ENCODE measurements at places on chromosomes 2 and 18.

- DNase-seq, result no peak
These were observed 135.5 kb upstream of the CREB1 start for GRCh38 chr2:207394203-207394781.

GRCh38 chr2:57881998-57882888, 164.4 kb upstream of the VRK2 start:
- DNase-seq, result peak; percentile 13

DNA sequence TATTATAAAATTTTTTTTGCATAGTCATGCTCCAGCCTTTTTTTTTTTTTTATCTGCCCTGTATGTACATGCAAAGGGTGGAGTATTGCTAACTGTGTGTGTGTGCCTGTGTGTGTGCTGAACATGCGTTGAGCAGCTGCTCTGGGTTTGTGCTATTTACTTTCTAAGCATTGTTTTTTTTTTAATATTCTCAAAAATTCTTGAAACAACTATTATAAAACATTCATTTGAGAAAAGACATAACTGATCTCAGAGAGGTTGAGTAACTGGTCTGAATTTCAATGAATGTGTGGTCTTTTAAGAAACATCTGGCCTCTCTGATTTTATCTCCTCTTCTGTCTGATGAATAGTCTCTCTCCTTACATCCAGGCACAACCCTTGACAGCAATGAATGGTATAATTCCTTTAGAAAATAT, 366.0 kb upstream of the SLC14A2 start:
- peak; percentile 45 for DNase-seq

DNA sequence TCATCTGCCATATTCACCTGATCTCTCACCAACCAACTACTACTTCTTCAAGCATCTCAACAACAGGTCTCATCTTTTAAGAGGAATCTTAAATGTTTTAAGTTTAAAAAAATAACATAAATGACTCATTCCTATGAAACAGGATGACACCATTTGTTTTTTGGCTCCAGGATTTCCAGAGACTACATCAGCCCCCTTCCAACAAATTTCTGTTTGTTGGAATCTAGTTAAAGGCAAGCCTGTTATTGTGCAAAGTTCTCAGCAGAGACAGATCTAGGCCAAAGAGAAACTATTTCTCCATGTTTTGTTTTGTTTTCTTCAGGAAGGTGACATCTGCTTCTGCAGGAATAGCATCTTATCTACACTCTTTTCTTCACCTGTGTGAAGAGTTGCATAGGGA, 204.8 kb upstream of the SH3BP4 start:
- no peak for DNase-seq

GRCh38 chr2:218026676-218027425, 24.1 kb upstream of the TNS1 start:
- DNase-seq, result no peak

DNA sequence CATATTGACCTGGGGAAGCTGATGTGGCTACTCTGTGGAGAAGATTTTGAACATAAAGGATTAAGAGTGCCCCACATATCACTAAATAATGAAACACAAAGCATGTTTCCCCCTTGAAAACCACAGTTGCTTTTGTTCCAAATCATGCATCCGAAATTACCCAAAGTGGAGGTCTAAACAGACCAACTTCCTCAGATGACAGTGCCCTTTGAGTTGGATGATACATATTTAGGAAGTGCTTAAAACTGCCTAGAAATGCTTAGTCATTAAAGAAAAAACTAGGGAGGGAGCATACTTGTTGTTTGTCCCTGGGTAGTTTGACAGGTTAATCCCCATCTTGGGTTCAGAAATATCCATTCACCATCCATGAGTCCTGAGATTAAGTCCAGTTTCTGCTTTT, 1070.3 kb downstream of the SUCLG1 start:
- DNase-seq, result no peak

GRCh38 chr2:117557626-117558025, 256.9 kb upstream of the DDX18 start:
- DNase-seq, result no peak

DNA sequence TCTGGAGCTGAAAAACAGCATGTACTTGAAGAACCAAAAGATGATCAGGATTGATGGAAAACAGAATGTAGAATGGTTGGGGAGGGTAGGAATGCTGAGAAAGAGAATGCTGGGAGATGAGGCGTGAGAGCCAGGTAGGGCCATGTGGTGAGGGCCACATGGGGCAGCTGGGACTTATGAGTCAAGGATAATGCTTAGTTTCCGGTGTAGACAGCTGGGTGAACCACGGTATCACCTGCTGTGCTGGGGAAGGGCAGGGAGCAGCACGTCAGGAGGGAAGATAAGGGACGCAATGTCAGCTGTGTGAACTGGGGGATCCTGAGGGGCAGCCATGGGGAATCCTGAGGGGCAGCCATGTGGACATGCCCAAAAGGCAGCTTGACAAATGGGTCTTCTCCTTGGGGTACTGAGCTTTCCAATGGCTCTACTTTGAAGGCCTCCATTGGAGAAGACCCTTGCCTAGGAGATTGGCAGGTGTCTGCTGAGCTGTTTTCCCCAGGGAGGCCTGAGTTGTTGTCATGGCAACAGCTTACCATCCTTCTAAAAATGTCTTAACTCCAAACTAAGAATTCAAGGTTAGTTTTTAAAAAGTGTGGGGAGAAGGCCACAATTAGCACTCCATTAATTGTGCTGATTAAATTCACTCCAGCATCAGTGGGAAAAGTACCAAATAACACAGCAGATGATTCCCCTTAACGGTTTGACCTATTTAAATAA, 51.1 kb downstream of the MTHFD2 start:
- DNase-seq, result no peak

GRCh38 chr2:117856415-117857210, 42.1 kb downstream of the DDX18 start:
- peak; percentile 81 for DNase-seq

DNA sequence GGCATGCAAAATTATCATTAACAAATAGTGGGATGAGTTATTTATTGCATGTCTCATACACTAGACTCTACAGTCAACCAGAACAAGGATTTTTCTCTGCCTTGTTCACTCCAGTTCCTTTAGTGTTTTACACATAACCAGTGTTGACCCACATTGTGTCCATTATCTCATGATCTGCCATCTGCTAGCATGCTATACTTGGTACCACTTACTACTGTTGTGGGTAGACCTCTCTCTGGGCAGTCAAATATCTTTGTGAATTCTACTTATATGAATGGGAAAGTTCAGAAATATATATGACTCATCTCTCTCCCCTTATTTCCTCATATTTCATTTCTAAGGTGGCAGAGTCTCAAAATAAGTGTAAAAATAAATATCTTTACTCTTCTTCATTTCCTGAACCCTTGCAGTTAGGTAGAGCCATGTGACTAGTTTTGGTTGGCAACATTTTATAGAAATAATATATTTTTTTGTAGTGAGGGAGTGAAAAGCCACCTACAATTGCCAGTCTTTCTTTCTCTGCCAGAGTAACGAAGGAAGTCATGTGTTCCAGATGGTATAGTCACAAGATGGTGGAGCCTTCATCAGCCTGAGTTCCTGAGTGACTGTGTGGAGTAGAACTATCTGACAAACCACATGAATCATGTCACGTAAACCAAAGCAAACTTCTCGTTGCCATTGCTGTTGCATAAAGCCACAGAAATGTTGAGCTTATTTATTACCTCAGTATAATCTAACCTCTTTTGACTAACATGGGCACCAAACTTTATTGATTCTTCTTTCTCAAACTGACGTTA, 704.0 kb downstream of the RNF144A start:
- no peak for DNase-seq

DNA sequence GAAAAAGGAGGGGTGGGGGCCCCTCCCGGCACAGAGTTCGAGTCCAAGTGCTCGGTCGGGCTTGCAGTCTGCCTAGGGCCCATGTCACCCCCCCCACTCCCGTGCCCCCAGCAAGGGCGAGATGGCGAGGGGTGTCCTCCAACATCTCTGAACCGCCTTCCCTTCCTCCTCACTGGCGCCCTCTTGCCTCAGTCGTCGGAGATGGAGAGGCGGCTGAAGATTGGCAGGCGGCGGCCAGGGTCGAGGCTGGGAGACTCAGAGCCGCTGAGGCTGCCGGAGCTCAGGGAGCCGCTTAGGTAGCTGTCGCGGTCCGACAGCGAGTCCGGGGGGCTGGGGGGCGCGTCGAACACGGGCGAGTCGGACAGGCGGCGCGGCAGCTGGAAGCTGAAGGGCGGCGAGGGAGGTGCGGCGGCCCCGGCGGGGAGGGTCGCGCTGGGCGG, 2.3 kb downstream of the ZFP36L2 start:
- DNase-seq, result no peak

GRCh38 chr2:208265371-208265800, 669 bp upstream of the PIKFYVE start:
- DNase-seq, result no peak

DNA sequence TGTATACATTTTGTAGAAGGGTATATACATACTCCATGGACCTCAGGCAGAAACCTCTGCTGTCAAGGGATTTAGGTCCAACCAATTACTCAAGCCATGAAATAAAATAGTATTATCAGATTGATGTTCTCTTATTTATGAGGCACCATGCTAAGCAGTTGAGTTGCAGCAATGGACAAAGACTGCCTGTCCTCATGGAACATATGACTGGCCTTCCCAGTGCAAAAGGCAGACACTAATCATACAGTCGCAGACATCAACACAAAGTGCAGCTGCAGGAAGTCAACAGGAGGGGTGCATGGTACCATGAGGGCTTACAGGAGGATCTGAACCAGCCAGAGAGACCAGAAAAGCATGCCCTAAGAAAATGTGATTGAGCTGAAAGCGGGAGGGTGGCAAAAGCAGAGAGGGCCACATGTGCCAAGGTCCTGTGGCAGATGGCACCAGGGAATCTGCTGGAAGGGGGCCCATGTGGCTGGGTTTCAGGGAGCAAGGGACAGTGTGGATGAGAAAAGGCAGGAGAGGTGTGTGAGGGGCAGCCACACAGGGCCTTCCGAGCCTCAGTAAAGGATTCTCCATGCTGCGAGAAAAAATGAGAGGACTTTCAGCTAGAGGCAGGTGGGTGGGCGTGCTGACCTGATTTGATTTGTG, 61.4 kb upstream of the RNF152 start:
- no peak for DNase-seq

GRCh38 chr18:1050012-1050657, 145.5 kb downstream of the ADCYAP1 start:
- DNase-seq, result no peak

- no peak for DNase-seq
These were observed 104.3 kb downstream of the FAM210A start for GRCh38 chr18:13621886-13622619.

- DNase-seq, result no peak
These were observed 34.3 kb upstream of the PPP1CB start for GRCh38 chr2:28717339-28717758.

DNA sequence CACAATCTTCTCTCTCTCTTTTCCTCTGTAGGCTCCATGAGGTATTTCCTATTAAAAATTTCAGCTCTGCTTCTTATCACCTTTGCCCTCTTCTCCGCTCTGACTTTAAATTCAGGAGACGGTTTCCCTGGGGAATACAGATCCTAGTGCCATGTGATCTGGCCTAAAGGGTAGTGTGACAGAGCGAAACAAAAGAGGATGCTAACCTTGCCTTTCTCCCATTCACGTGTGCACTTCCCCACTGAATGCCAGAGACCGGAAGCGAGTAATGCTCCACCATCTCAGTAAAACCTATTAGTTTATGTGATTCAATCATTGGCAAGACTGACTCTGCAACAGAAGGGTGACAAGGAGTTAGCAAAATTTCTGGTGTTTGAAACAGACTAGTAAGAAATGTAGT, 358.3 kb downstream of the ZNF521 start:
- DNase-seq, result no peak

GRCh38 chr2:72936660-72937355, 19.5 kb downstream of the EMX1 start:
- no peak for DNase-seq

DNA sequence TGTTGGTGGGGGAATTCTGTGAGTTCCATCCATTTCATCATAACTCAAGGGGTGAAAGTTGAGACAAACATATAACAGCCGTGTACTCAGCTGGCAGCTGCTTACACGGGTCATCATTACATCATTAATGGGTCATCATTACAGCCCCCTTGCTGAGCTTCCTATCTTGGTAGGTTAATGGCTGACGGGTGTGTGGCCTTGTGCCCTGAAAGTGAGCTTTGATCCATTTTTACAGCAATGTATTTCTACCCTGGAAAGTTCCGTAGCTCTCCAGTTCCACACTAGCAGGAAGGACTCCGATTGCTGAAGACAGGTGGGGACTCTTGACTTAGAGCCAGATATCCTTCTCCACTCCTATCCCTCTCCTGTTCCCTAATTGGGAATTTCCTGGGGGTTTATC, 105.2 kb upstream of the DLX2 start:
- no peak for DNase-seq

DNA sequence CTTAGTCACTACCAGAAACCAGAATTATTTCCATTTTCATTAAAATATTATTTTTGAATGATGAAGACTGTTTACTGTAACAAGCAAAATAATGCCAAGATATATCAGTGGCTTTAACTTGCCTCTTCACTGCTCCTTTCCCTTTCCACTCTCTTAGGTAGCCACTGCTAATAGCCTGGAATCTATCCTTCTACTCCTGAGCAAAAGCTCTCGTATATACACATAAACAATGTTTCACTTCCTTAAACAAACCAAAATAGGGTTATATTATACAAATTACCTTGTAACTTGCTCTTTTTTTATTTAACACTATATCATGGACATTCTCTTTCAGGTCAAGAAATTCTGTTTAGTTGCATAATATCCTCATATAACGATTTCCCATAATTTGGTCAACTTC, 20.8 kb downstream of the IMMT start:
- no peak for DNase-seq

- DNase-seq, result no peak
These were observed 69.9 kb upstream of the MCFD2 start for GRCh38 chr2:46985512-46985911.

GRCh38 chr2:105627534-105627933, 117.2 kb upstream of the NCK2 start:
- no peak for DNase-seq

DNA sequence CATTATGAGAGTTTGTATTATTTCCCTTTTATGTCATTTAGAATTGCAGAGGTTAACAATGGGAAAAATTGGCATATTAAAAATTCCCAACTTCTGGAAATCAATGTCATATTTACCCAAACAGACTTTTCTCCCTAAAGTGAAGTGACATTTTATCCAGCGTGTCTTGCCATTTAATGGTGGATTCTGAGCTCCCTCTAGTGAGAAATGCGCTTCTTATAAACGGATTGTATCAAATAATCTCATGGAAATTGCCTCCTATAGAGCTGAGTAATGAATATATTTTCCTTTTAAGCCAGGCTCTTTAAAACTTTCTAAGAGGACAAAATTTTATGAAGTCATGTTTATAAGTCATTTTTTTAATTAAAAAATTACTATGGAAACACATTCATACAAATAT, 5.7 kb upstream of the GCFC2 start:
- no peak for DNase-seq

DNA sequence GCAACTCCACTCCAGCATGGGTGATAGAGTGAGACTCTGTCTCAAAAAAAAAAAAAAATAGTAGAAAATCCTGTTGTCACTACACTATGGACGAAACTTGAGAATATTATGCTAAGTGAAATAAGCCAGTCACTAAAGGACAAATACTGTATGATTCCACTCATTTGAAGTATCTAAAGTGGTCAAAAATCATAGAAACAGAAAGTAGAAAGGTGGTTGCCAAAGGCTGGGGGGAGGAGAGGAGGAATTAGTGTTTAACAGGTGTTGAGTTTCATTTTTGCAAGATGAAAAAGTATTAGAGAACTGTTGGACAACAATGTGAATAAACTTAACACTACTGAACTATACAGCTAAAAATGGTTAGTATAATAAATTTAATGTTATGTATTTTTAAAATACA, 18.8 kb upstream of the RMP24 start:
- DNase-seq, result no peak

- no peak for DNase-seq
These were observed 521.2 kb upstream of the FANCL start for GRCh38 chr2:58762176-58762781.

All from AG09309 (cell line).